ENCODE measurements at places on chromosomes 2 and 18.

- DNase-seq, result no peak
Measured at GRCh38 chr2:18156002-18156401, 277.5 kb downstream of the KCNS3 start.

- DNase-seq, result no peak
Measured at GRCh38 chr2:24174851-24175277, at the start of gene FAM228A. FAM228A (plus strand) TSS chr2:24175053; CDS start chr2:24175481, 428 bp downstream.

GRCh38 chr2:119234021-119235019 is 10.7 kb downstream of the STEAP3 start:
- DNase-seq, result no peak

DNA sequence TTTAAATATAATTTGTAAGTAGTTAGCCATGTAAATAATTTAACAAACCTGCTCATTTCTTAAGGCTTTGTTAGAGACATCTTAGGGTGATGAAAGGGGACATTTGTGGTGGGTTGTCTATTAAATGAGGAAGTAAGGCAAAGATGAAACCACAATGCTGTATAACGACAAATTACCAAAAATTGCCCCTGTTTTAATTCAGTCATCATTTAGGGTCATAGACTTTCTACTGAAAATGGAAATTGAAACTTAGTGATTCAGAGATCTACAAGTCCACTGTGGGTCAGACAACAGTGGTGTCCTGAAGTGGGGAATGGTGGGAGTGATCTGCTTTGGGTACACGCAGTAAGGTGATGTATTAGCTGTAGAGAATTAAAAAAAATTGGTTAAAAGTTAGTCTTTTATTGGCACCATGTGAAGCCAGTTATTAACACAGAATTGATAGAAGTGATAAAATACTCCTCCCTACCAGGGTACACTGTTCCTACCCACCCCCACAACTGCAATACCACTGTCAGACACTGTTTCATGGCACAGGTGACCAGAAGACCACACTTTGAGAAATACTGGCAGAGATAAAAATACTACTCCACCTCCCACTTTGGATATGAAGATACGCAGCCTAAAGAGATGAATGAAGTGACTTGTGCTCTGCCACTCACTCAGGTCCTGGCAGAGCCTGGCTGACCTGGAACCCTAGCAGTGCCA is 13.4 kb downstream of the CERS6 start:
- no peak for DNase-seq

GRCh38 chr2:241858206-241859016 is at the start of gene PDCD1:
PDCD1 (minus strand) TSS chr2:241858894; CDS start chr2:241858838, 56 bp downstream.
- no peak for DNase-seq

GRCh38 chr18:12441475-12442034 is 33.8 kb downstream of the PRELID3A start:
- DNase-seq, result no peak

DNA sequence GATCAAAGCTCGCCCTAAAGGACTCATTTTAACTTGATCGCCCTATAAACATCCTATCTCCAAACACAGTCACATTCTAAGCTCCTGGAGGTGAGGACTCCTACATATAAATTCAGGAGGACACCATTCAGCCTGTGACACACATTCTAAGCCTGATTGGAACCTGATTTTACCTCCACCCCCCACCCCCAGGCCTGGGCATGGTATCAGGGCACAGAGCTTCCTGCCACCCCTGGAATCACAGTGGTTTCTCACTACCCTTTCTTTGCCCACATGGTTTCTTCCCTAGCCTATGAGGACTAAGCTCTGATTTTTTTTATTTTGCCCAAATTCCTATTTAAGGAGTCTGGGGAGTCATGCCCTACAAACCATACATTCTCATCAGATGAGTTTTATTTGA is 428.1 kb upstream of the ID2 start:
- DNase-seq, result no peak

DNA sequence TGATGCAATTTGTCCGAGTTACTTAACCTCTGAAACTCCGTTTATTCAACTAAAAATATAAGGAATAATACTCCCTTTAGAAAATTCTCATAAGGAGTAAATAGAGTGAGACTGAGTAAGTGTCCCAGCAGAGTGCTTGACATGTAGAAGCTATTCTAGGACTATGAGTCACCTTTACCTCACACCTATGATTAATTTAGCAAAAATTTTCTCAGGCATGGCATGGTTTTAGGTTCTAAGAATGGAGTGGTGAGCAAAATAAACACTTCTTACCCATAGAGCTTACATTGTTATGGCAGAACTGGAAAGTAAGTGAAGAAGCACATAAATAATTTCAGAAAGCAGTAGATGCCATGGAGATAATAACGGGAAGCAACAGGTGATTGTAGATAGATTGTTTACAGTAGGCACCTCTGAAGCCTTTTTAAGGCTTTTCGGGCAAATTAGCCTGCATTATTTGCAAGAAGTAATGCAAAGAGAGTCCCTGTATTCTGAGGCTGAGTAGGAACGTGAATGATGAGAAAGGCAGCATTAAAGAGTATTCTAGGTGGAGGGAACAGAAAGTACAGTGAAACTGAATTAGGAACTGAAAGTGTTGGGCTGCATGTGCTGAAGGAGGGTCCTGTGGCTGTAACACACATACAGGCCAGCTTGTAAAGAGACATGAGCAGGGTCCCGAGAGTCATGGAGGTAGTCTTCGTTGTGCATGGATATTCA is 209.2 kb downstream of the ZNF407 start:
- DNase-seq, result peak; percentile 69

DNA sequence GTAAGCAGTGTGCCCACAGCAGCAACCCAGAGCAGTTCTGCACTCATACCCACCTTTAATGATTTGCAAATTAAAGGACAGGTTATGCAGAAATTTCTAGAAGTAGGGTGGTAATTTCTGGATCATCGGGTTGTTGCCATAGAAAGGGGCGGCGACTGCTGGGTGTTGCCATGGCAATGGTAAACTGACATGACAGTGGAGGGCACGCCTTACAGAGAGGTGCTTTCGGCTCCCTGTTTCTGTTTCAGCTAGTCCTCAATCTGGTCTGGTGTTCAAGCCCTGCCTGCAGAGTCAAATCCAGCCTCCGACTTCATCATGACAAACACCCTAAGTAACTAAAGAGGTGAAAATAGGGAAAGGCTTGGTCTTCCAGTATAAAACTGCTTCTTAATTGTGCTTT is 667.7 kb downstream of the SOCS6 start:
- no peak for DNase-seq

- DNase-seq, result no peak
Measured at GRCh38 chr2:132392221-132392620, 24.4 kb upstream of the GPR39 start.

DNA sequence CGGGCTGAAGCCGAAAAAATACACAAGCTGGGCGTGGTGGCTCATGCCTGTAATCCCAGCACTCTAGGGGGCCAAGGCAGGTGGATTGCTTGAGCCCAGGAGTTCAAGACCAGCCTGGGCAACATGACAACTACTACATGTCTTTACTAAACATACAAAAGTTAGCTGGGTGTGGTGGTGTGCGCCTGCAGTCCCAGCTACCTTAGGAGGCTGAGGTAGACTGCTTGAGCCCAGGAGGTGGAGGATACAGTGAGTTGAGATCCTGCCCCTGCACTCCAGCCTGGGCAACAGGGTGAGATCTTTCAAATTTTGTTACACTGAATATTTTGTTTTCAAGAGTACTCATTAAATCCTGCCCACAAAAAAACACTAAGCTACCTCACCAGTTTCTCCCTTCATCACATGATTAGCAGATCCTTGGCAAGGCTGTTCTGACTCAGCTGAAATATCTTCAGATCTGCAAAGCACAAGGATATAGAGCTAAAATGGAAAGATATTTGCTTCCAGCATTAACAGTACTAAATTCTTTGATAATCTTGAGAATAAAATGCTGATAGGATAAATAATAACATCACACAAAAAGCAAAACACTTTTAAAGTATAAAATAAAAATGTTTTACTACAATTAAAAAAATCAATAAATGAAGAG is 28.2 kb upstream of the MCM6 start:
- DNase-seq, result no peak

DNA sequence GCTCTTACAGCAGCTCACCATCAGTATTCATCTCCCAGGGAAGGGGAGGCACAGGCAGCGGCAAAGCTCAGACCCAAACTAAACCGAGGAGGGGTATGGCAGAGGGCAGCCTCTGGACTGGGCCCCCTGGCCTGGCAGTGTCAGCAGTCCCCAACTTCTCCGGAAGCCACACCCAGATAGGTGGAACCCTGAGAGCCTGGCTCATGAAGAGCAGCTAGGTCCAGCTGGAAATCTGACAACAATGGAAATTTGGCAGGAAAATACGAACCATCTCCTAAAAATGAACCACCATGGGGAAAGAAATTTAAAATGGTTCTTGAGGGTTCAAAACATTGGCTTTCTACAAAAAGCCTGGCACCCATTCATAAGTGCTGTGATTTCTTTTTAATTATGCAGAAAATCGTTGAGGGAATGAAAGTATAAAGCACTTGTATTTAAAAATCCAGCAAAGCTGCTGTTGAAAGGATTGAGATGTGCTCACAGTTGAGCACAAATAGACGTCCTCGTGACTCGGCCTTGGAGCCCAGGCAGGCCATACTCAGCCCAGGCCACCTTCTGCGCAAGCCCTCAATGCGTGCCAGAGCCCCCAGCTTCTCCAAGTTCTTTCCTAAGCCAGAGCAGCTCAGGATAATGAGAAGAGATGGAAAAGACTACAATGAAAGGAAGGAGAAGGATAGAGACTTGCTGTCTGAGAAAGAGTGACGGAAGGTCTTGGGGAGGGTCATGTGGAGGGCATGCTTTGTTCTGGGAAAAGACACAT is 93.0 kb downstream of the COL6A3 start:
- DNase-seq, result no peak

DNA sequence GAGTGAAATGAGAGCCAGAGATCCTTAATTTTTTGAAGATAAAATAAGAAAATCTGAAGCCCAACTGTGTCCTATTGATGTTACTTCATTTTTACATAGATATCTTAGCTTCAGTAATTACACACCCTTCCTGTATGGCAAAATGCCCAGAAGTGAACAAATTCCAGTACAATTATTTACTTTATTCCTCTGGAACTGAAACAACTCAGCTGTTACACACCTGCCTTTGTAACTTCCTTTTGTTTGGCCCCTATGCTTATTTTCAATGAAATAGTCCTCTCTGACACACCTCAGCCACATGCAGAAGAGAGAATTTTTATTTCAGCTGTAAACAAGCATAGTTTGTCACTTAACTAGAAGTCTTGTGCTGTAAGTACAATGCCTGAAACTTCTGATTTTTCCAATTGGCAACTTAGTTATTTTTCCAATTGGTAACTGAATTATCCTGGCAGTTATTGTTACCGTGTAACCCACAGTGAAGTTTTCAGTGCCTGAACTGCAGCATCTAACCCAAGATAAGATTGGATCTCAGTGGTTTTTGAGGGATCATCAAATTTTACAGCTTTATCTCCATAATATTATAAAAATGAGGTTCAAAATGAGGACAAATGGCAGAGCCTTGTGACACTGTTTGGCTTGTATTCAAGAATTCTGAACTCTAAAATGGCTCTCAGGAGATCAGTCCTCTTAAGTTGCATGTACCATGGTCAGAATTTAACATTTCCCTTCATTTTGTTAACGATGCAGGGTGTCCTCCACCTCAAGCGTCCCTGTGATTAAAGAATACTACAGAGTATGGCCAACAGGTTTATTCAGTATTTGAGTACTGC is 82.6 kb downstream of the PKP4 start:
- DNase-seq, result peak; percentile 69

DNA sequence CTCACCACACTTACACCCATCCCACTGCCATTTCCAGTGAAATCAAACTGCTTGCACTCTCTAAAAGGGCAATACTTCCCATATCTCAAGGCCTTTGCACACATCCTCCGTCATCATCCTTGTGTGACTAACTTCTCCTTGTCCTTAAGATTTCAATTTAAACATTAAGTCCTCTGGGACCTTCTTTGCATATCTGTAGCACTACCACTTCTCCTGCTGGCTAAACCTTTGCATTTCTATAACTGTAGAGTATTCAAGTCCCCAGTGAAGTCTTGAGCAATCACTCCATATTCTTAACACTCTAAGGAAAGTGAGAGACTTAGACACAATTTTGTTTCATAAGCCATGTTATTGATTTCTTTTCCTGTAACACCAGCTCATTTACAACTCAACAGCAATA is 136.8 kb upstream of the EPHA4 start:
- no peak for DNase-seq

GRCh38 chr2:37827455-37827854 is 97.6 kb upstream of the RMDN2 start:
- DNase-seq, result no peak

Data from HS-5 (cell line).